Thymus (tissue), 14 donors: ENCODE measurements at places on chromosomes 3 and 15. TPM values are rescaled to one million over a fixed set of nuclear protein-coding genes. Genes with fewer than 3 reads are reported as not detected.

GRCh38 chr15:87118435-87118834, 1038.8 kb downstream of the AGBL1 start:
- no peak for DNase-seq

The ZNF774 gene
- polyA plus RNA-seq: 1.9 TPM

DNA sequence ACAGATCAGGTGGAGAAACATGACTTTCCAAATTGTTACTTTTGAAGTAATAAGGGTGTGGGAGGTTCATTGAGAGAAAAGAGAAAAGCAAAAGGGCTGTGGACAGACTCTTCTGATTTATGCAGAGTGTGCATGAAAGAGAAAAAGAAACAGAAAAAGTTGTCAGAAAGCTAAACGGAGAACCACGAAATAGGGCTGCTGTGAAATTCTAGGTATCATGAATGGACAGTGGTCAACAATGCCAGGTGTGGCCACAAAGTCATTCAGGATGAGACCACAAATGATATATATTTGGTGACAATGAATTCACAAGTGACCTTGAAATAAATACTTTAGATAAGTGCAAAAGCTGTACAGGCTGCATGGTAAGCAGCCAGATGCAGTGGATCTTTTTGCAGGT, 170.1 kb downstream of the IL5RA start:
- no peak for DNase-seq

The TRH gene
- 2.9 TPM for polyA plus RNA-seq

DNA sequence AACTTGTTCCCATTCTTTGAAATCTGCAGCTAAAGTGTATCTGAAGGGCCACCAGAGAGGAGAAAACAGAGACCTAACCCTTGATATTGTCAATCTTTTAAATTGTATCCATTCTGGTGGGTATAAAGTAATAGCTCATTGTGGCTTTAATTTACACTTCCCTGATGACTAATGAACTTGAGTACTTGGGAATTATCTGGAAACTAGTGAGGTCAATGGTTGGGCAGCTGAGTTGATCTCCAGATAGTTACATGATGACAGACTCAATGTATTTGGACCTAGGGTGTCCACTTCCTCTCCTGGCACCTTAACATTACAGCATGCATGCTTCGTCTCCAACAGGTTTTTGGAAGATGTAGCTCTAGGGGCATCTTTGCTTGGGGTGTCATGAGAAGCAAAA, 195.2 kb downstream of the PDCD6IP start:
- no peak for DNase-seq

The TRIM59 gene
- polyA plus RNA-seq: 8.7 TPM

DNA sequence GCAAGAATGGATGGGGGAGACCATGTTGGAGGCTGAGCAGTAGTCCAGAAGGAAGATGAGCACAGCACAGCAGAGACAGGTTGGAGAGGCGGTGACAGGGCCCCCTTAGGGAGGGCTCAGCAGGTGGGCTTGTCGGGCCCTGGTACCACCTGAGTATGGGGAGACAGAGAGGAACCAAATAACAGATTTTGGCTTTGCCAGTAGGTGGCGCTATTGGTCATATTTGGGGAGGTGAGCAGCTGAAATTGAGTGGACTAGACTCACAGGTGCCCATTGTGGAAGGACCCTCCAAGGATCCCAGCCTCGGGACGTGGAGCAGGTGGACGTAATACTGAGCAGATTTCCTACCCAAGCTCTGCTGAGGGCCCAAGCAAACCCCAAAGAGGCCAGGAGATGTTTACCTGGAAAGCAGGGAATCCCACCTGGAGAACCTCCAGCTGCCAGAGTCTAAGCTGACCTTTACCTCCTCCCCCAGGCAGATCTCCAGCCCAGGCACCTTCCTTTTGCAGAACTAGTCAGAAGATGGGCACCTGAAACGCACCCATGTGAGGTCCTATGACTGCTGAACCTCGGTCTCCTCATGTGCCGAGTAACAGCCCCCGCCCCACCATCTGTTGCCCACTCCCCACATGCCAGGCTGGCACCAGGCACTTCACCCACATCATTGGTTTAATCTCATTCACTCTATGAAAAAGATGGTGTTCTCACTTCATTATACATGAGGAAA, 24.6 kb upstream of the CORO2B start:
- DNase-seq: peak; percentile 38

- no peak for DNase-seq
Observed at GRCh38 chr3:140113996-140114788, 179.2 kb downstream of the CLSTN2 start.

DNA sequence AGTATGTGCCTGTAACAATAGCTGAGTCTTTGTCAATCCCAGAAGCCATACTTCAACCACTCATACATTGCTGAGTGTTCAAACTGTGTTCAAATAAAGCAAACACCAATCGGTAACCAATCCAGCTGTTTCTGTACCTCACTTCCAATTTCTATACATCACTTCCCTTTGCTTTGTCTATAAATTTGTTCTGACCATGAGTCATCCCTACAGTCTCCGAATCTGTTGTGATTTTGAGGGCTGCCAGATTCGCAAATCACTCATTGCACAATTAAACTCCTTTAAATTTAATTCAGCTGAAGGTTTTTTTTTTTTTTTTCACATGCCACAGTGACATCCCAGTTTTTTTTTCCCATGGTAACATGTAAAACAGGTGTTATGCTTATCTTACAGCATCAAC, 870.3 kb downstream of the NAALADL2 start:
- DNase-seq: no peak

DNA sequence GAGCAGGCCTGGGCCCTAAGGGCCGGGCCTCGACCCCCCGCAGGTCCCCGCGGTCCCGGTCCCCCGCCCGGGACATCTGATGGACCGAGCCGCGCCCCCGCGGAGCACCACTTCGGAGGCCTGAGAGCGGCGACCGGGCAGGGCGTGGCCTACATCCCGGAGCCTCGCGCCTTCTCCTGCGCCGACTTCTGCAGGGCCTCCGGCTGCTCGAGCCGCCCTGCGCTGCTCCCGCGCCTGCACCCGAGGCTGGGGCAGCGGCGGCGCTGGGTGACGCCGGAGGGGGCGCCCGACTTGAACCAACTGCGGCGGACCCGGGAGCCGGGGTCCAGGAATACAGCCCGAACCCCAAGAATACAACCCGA, 14.9 kb upstream of the GP9 start:
- DNase-seq: no peak

- no peak for DNase-seq
Observed at GRCh38 chr15:43896543-43896942, 69.7 kb downstream of the WDR76 start.

The IL12A gene
- 2.9 TPM for polyA plus RNA-seq

GRCh38 chr3:161349529-161350312, 21.6 kb downstream of the SPTSSB start:
- DNase-seq: no peak

DNA sequence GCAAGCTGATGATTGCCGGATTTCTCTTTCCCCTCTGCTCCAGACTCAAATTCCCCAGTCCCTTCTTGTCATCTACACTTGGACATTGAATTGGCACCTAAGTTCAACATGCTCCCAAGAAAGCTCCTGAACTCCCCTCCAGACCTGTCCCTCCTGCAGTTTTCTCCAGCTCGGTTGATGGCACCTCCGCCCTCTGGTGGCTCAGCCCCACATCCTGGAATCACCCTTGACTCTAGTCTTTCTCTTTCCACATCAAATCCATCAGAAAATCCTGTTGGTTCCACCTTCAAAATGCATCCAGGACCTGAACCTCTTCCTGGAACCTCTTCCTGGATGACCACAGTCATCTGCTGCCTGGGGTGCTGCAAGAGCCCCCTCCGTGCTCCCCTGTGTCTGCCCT, 60.1 kb downstream of the RASGRF1 start:
- DNase-seq: no peak

GRCh38 chr3:13563321-13563720, 14.4 kb downstream of the FBLN2 start:
- no peak for DNase-seq

DNA sequence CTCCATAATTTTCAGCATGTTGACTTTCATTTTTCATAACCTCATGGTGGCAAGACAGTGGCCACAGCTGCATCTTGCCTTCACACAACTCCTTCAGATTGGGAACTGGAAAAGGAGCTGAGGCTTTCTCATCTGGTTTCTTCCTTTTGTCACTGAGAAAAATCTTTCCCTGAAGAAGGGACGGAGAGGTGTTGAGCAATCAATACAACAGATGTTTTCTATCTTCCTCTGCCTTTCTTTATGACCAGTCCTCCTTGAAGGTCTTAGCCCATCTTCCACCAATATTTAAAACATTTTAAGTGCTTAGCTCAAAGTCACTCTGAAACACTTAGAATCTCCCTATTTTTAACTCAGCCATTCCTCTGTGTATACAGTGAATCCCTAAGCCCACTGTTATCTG, 11.9 kb downstream of the ZNF660 start:
- DNase-seq: no peak

- DNase-seq: no peak
Observed at GRCh38 chr3:111260878-111261277, 189.3 kb downstream of the NECTIN3 start.

DNA sequence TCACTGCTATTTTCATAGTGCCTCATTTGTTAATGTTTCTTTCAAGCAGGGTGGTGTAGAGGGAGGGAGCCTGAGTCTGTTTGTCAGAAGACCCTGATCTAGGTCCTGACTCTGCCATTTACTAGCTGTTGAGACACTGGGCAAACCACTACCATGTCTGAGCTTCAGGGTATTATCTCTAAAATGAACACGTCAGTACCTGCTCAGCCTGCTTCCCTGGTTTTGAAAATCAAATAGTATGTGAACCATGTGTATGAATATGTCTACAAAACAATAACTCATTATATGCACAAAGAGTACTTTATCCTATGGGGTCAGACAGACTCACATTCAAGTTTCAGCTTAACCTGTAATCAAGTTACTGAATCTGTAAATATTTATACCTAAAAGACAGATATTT, 25.1 kb downstream of the SYNPR start:
- DNase-seq: no peak

DNA sequence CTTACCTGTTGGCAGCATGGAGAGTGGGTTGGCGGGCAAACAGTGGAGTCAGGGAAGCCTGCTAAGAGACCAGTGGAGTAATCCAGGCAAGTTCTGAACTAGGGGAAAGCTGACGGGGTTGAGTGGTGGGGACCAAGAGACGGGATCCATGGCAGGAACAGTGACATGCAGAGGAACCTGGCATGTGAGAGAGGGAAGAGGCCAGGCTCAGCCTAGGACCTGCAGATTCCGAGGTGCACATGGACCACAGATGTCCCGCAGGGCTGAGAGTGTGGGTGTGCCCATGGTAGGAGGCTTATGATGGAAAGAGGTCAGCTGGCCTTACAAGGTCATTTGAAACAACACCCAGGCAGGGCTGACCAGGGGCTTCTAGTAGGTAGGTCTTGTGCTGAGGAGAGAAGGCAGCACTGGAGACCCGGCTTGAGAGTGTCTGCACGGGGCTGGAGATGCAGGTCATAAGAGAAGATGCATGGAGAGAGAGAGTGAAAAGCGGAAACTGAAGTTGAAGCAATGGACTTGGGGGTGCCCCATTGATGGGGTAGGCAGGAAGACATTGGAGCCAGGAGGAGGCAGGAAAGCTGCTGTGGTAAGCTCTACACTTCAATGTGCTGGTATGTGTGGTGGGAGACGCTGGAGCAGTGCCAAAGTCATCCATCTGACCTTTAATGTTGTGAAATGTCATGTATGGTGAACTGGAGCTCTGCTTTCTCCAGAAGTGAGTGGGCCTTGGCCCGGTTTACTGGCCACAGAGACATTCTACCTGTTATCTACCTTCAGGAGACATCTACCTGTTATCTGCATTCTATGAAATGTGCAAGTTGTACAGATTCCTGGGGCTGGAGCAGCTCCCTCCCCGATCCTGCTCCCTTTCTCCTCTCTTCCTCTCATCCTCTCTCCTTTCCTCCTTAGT, 4.6 kb downstream of the SPSB4 start:
- no peak for DNase-seq

The TGM5 gene
- polyA plus RNA-seq: 1.2 TPM

The GATA2 gene
- 5.1 TPM for polyA plus RNA-seq

- DNase-seq: no peak
Observed at GRCh38 chr3:121976727-121977126, 45.3 kb downstream of the ILDR1 start.

DNA sequence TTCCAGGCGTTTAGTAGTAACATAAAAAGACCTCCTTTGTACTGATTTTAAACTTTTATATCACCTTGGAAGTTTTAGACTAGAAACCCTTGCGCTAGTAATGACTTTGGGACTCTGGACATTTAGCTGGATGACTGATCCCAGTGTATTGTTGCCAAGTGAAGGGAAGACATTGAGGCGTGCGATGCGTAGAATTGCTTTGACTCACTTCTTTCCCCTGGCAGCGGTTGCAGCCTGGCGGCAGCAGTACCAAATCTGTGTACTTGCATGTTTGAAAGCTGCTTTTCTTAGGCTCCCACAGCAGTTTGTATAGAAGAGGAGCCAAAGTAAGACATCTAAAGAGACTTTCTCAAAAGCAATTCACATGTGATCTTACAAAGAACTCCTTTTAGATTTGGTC, 151.6 kb downstream of the BBX start:
- no peak for DNase-seq

GRCh38 chr3:14920536-14920935, 26.8 kb upstream of the NR2C2 start:
- no peak for DNase-seq

The COL8A1 gene
- polyA plus RNA-seq: 5.9 TPM

DNA sequence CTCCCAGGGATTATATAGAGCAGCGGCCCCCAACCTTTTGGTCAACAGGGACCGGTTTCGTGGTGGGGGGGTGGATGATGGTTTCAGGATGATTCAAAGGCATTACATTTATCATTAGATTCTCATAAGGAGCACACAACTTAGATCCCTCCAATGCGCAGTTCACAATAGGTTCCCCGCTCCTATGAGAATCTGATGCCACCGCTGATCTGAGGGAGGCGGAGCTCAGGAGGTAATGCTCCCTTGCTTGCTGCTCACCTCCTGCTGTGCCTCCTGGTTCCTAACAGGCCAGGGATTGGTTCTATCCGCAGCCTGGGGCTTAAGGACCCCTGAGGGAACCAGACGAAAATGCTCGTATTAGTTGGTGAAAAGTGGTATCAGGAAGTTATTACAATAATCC, 1.3 kb upstream of the HACD2 start:
- peak; percentile 34 for DNase-seq

DNA sequence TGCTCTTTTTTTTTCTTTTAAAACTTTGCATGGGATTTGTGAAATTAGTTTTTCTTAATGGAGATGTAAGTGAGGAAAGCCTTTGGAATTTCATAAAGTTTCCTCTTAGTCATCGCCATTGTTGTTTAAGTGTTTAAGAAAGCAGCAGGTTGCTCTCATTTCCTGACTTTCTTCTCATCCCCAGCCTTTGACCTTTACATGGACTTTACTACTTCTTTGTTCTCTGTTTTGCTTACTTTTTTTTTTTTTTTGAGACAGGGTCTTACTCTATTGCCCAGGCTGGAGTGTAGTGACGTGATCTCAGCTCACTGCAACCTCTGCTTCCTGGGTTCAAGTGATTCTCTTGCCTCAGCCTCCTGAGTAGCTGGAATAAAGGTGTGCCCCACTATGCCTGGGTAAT, 38.6 kb downstream of the FBXL2 start:
- DNase-seq: no peak

The FEZF2 gene
- 18.4 TPM for polyA plus RNA-seq

DNA sequence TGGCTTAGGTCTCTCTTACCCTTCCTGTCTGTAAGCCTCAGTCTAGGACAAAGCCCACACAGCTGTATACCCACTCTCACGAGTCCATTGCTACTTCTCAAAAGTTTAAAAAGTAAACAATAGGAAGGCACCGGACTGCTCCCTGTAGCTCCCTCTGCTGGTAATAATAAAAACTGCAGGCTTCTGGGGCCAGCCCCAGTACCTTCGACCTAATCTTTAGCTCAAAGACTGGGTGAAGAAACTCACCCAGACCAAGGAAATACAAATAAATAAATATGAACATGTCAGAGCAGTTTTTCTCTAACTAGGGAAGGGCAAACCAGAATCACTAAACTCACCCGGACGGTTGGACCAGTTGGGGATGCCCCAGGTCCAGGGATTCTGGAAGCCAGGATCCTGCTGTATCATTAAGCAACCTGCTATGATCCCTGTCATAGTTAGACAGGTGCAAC, 5.0 kb downstream of the FAM219B start:
- DNase-seq: peak; percentile 62
